ENCODE measurements at places on chromosomes 5 and 9.
A peak's percentile ranks its signal among the peaks of the same experiment; 100 is the strongest.

DNA sequence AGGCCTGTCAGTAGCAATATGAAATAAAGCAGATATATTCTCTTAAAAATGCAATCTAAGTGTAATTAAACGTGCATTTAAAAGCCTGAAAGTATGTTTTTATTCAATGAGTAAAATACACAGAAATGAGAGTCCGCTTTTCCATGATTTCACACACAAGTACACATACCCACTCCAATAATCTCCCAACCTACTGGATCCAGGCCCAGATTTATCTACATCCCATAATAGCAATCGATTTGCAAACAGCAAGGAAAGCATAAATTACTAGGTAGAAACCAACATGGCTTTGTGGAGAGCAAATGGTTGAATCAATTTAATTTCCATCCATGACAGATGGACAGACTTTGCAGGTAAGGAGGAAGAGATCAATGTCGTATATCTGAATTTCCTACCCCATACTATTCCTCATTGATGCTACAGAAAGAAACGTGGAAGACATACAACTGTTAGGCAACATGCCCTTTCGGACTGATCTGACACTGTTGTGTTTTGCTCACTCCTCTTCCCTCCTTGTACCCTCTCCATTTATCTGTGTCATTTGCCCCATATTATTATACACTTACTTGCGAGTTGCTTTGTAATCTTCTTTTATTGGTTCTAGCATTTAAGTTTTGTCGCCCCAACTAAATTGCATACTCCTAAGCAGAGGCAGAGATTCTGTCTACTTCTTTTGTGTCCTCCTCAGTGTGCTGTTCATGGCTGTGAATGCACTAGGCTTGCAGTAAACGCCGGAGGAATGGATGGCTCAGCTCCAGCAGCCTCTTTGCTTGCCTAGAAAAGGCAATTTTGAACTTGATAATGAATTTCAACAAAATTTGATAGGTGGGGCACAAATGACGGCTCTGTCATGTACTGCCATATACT, 133.6 kb downstream of the NFIB start:
- DNase-seq = no peak

DNA sequence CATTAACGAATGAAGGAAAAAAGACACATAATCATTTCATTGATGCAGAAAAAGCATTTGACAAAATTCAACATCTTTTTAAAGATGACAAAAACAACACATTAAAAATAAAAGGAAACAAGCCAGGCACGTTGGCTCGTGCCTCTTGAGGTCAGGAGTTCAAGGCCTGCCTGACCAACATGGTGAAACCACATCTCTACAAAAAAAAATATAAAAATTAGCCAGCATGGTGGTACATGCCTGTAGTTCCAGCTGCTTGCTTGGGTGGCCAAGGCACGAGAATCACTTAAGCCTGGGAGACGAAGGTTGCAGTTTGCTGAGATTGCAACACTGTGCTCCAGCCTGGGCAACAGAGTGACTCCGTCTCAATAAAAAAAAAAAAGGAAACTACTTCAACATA, 77.0 kb downstream of the ERCC6L2 start:
- DNase-seq = no peak

GRCh38 chr5:88727705-88728313, 155.2 kb downstream of the MEF2C start:
- DNase-seq = peak; percentile 57

DNA sequence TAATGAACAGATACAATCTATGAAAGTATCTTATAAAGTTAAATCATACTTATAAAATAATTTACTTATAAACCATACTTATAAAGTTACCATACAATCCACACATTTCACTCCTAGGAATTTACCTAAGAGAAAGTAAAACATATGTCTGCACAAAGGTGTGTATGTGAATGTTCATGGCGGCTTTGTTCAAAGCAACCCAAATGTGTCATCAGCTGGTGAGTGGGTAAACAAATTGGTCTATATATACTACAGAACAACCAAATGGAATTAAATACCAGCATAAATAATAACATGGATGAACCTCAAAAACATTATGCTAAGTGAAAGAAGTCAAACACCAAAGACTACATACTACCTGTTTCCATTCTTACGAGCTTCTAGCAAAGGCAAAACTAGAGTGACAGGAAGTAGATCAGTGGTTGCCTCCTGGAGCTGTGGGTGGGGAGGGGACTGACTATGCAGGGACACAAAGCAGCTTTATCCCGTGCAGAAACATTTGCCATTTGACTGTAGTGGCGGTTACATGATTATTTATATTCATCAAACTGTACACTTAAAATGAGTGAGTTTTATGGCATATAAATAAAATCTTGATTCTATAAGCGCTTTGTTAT, 10.6 kb downstream of the TRAF1 start:
- peak; percentile 58 for DNase-seq

DNA sequence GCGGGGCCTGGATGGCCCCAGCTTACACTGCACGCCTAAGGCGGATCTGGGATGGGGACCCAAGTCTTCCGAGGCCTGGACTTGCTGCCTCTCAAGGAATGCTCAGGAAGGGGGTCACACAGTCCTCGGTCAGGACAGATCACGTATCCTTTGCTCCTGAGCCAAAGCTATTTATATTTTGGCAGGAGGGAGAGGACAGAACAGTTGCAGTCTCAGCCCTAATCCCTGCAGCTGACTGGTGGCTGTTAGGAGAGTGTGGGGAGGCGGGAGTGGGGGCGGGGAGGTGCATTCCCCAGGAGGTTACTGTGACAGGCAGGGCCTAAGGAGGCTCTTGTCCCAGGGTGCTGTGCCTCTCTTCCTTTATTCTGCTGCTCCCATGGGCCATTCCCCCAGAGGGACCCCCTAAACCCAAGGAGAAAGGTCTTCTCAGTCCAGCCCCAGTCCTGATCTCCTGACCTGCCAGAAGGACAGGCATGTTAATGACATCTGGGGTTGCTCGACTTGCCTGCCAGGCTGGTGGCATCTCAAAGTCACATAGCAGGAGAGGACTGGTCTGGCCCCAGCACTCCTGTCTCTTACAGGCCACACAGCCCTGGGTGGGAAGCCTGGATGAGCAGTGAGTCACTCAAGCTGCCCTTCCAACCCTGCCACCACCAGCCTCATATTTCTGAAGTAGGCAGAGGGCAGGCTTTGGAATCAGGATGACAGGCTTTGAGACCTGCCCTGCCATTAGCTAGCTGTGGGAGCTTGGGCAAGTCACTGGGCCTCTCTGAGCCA, 51.9 kb downstream of the COL27A1 start:
- no peak for DNase-seq

DNA sequence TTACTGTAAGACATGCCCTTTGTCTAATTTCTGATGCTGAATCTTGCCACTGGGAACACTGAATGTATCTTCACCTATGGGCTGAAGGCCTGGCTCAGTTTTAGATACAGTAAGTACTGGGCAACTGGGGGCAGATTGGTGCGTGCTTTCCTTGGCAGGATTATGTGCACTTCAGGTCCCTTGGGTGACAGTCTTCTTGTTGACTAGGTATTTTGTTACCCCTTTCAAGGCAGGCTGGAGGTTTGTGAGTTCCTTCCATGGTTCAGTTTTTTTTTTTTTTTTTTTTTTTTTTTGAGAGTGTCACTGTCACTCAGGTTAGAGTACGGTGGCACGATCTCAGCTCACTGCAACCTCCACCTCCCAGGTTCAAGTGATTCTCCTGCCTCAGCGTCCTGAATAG, 7.6 kb downstream of the ZMAT2 start:
- DNase-seq = no peak

GRCh38 chr9:85876628-85877027, 64.3 kb upstream of the NAA35 start:
- DNase-seq = no peak

GRCh38 chr5:112186401-112186990, 232.6 kb downstream of the EPB41L4A start:
- DNase-seq = peak; percentile 35

- no peak for DNase-seq
These were observed 696.2 kb upstream of the COX7C start for GRCh38 chr5:85921590-85921989.

- no peak for DNase-seq
These were observed 5.5 kb downstream of the MRNIP start for GRCh38 chr5:179852993-179853547.

GRCh38 chr5:83924891-83925290, 204.2 kb upstream of the HAPLN1 start:
- no peak for DNase-seq

GRCh38 chr9:124017929-124018729, 6.6 kb downstream of the LHX2 start:
- DNase-seq = no peak

GRCh38 chr5:110056580-110057114, 366.9 kb downstream of the MAN2A1 start:
- DNase-seq = no peak

GRCh38 chr5:104170926-104171325, 608.3 kb upstream of the NUDT12 start:
- DNase-seq = no peak

DNA sequence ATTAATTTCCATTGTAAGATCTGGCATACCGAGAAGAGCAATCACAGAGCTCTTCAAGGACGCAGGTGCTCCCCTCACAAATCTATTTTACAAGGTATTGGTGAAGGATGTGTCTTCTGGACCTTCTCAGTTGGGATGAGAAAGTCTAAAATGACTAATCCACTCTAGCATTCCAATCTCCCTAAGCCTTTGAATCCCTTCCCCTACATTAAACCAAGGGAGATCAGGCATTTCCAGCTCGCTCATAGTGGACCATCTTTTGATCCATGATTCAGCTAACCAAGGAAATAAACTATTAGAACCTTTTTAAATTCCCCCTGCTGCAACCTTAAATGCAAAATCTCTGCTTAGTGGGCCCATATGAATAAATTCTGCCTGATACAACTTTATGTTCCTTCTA, 95.9 kb upstream of the FBN2 start:
- no peak for DNase-seq

- DNase-seq = no peak
These were observed 692.9 kb downstream of the MTRR start for GRCh38 chr5:8561854-8562253.

DNA sequence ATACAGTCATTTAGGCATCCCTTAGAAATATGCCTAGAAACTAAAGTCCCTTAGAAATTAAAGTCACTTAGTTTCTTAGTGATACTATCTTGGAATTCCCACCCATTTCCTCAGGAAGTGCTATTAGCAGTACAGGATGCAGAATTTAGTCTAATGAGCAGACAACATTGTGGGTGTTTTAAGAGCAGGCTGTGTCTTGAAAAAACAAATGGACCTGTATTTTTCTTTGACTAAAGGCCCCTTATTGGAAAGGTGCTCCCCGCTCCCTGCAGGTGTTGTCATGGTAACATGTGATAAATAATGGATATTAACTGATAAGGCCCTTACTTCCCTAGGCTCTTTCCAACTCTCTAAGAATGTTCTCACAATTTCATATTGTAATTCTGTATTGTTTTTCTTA, 38.8 kb upstream of the STARD4 start:
- no peak for DNase-seq

DNA sequence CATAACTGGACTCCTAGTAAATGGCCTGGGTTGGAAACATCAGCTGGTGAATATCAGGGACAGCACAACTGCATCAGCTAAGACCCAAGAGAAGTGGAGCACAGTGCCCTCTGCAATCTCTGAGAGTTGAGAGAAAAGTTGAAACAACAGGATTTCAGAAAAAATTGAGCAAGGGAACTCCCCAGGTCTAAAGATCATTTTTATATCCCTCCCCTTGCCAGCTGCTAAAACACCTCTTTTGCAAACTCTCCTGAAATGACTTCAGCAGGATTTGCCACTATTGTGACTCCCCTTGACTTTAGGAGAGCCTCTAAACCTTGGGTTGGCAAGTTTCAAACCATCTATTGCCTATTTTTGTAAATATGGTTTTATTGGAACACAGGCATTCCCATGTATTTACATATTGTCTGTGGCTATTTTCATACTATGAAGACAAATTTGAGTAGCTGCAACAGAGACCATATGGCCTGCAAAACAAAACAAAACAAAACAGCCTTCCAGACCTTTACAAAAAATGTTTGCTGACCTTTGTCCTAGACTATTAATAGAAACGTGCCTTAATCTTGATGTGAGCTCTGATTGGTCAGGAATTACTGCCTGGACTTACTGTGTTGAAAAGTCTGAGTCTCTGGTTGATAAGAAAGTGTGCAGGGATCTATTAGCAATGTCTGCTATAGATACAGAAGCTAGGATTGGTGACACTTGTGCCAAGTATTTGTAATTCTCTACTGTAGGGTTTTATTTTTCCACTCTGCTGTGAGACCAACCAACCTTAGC, 37.7 kb upstream of the PLPPR1 start:
- no peak for DNase-seq

DNA sequence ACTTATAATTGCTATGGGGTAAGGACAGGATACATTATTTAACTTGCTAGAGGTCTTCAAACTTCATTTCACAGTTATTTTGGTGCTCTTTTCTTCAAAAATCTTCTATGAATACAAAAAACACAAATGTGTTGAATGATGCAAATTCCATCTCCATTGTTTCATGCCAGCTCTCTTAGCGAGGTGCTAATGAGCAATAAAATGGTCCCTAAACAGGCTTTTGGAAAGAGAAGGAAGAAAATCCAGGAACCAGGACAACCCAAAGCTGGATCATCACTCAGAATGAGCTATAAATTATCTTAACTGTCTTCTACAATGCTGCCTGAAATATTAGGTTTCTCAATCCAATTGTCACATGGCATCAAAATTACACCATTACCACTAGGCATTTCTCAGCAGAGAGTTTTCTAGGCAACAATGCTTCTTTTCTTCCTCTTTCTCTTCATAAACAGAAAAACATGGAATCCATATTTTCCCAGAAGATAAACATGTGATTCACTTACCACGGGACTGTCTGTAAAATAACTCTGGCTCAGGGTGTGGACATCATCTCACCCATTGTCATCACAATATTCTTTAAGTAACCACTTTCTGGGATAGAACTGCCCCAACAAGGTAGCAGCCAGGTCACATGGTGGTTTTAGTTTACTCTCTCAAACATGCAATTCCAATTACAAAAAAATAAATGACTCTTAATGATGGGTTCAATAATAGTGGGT, 249.4 kb downstream of the NPR3 start:
- DNase-seq = no peak

- DNase-seq = no peak
These were observed 49.0 kb upstream of the RIC1 start for GRCh38 chr9:5579881-5580280.

DNA sequence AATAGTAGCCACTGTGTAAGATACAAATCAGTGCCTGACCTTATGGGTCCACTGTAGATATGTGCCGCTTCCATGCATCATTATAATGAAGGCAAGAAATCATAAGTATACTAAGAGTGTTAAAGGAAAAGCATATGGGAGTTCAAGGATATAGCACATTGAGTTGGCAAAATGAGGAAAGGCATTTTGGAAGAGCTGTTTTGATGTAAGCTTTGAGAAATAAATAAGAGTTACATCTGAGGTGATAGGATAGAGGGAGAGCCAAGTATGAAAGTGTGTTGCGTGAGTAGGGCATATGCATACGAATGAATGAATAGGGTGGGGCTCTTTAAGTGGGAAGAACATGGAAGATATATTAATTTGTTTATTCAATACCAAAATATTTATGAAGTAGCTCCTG, 101.0 kb upstream of the DMAC1 start:
- DNase-seq = no peak

GRCh38 chr5:155530046-155530445, 516.5 kb downstream of the KIF4B start:
- no peak for DNase-seq
